ENCODE measurements at places on chromosomes 2 and 18.

DNA sequence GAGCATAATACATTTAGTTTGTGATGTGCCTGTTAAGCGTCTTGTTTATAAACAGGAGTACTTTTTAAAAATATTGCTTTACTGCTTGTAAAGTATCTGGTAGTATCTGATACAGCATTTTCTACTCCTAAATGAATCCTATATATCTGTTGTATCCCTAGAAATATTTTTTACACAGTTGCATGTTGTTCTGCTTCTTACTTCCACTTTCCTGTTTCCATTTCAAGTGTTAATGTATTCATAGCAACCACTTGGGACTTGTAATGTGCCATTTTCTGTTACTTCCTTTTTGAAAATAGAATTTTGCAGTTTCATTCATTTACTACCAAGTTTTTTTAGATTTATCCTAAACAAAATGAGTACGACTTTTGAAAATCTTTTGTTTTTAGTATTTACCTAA lies 24.9 kb downstream of the CCNT2 start:
- no peak for DNase-seq

DNA sequence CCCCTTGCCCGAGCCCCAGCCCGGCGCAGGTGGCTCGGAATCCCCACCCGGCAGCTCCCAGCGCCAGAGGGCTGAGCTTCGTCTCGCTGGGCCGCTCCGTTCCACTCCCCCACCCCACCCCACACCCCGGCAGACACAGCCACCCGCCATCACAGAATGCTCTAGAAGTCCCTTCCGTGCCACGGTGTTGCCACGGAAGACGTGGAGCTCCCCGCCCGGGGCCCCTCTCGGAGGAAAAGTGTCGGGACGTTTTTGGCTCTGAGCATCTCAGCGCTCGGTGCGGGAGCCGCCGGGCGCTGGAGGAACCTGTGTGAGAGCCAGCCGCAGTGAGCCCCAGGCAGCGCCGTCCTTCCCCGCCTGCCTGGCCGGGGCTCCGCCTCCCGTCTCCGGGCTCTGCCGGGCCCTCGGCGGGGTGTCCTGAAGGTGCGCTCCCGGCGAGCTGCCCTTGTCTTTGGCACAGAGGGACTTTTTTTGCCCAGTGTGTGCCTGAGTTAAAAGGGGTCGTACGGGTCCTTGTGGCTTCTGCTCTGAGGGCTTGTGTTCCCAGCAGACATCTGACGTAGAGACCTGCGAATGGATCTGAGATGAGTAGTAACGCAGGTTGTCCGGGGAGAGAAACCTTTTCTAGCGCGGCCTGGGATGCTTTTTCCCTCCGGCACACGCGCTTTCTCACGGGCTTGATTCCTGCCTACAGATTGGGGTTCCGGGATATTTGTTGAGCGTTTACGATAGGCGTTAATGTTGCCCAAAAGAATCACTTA lies 1.8 kb downstream of the ZCCHC2 start:
- no peak for DNase-seq

- DNase-seq = no peak
Observed at GRCh38 chr2:141062443-141062842, 1068.4 kb downstream of the LRP1B start.

DNA sequence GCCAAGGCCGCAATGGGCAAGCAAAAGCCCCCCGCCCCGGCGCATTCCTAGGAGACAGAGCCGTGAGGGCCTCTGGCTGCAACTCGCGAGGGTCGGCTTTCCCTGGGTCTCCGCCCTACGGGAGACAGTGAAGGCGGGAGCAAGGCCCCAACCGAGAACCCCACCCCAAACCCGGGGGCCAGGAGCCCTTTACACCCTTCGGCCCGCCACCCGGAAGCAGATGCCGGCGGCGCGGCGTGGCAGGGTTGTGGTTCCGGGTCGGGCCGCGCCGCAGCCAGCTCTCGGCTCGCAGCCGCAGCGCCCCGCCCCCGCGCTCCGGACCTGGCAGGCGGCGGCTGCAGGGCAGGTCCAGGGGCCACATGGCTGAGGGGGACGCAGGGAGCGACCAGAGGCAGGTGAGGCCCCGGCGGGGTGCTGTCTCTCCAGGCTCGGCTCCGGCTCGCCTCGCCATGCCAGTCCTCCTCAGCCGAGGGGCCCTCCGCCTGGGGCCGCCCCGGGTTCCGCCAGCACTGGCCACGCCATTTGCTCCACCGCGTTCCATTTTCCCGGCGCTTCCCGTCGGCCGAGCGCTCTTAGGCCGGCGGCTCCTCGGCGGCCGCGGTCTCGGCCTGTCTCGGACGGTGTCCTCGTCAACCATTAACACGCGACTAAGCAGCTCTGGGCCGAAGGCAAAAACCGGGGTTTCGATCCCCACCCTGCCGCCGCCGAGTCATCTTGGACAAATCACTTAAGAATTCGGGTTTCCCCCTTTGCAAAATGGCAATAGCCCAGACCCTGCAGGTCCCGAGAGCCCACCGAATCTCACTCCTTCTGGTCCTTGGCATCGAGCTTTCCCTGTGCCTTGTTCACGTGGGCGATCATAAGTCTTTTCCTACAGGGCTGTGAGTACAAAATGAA lies at the start of gene IMPACT:
TSS of gene IMPACT (plus strand) at position 273 of the 897 bp plus-strand sequence. CDS start at position 360, 87 bp downstream.
- DNase-seq = peak; percentile 28

- DNase-seq = no peak
Observed at GRCh38 chr2:184049566-184049965, 548.8 kb upstream of the ZNF804A start.

DNA sequence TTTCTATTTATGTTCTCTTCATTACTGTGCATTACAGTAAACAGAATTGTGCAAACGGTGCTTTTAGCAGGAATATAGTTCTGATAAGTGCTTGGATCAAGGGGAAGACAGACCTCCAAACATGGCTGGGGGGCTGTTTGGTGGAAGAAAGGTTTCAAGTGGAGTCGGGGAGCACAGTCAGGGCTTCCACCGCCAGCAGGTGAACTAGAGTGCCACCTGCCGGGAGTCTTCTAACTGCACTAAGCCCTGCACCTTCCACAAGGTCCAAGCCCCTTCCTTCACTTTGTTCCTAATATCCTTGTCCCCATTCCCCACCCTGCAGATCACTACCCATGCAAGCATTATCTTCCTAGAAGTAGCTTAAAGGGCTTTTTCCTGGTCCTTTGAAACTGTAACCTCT lies 11.1 kb downstream of the ONECUT2 start:
- no peak for DNase-seq

DNA sequence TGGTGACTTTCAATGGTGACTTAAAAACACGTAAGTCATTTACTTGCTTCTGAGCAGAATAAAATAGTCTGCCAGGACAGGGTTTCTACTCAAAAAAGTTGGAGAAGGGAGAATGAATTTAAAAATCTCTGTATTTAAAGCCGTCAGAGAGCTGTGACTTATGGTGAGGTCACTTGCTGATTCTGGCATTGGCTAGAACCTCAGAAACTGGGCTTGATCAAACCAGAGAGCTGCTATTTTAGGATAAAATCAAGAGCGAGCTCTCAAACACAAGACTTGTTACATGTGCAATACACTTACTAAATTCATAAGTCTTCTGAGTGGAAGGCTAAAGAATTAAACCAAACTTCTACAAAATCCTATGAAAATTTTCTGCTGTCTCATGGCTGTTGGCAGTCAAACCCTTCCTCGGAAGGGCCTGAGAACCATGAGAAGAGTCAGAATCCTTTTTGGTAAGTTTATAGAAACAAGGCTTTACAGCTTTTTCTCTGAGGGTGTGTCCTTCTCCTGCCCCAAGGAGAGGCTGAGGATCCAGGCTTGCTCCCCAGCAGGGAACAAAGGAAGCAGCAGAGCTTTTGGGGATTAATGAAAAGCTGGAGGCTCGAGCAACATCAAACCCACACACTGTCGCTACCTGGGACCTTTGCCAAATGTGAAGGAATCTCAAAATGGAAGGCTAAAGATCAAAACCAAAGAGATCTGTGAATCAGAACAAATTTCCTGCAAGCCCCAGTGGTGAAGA lies 816.4 kb downstream of the SOCS6 start:
- DNase-seq = no peak

- DNase-seq = no peak
Observed at GRCh38 chr2:119408221-119408619, 23.4 kb upstream of the TMEM37 start.

DNA sequence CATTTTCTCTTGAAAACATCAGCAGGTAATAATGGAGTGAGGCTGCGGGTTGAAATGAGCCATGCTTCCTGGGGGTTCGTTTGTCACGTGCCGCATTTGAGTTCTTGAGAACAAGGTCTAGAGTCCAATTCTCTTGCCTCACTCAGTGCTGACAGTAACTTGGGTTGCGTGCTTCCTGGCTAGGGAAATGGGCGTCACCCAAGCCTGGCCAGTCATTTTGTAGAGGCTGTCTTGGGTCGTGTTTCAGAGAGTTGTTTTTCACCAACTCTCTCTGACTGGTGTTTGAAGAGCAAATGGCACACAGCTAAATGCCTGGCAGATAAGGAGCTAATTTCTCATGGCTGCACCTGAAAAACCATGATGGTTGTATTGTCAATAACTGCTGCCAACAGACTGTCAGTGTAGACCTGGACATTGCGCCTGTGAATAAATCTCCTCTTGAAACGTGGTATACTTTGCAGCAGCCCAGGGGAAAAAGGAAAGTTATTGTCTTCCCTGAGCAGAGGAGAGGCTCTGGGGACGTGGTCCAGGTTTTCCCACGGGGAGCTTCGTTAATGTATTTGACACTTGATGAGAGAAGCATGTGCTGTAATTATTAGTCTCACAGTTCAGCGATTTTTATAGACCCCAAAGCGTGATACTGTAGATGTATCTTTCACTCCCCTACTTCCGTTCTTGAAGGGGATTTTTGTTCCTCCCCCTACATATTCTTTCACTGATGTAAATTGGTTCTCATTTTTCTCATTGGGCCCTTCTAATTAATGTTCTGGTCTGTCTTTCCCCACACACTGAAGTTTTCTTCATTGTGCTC lies 196.0 kb downstream of the FHOD3 start:
- no peak for DNase-seq

GRCh38 chr2:80529466-80530165 lies 225.1 kb upstream of the LRRTM1 start:
- DNase-seq = no peak

DNA sequence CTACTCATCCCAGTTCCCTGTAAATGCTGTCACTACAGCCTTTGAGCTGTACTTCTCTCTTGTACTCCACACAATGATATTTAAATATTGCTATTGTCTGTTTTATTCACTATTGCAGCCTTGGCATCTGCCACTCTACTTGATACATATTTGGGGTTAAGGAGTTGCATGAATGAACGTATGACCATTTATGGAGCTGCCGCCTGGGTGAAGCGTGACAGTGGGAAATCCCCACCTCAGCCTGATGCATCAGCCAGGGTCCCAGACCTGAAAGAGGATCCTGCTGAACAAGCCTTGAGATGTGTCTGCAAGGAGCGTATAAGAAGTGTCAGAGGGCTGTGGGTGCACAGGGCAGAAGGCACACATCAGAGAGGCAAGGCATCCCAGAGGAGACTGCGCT lies 39.1 kb downstream of the MRPL35 start:
- no peak for DNase-seq

GRCh38 chr2:233489666-233490065 lies 76.9 kb downstream of the USP40 start:
- DNase-seq = no peak

- peak; percentile 96 for DNase-seq
Observed at GRCh38 chr18:59549503-59550173, 147.6 kb downstream of the CCBE1 start.

DNA sequence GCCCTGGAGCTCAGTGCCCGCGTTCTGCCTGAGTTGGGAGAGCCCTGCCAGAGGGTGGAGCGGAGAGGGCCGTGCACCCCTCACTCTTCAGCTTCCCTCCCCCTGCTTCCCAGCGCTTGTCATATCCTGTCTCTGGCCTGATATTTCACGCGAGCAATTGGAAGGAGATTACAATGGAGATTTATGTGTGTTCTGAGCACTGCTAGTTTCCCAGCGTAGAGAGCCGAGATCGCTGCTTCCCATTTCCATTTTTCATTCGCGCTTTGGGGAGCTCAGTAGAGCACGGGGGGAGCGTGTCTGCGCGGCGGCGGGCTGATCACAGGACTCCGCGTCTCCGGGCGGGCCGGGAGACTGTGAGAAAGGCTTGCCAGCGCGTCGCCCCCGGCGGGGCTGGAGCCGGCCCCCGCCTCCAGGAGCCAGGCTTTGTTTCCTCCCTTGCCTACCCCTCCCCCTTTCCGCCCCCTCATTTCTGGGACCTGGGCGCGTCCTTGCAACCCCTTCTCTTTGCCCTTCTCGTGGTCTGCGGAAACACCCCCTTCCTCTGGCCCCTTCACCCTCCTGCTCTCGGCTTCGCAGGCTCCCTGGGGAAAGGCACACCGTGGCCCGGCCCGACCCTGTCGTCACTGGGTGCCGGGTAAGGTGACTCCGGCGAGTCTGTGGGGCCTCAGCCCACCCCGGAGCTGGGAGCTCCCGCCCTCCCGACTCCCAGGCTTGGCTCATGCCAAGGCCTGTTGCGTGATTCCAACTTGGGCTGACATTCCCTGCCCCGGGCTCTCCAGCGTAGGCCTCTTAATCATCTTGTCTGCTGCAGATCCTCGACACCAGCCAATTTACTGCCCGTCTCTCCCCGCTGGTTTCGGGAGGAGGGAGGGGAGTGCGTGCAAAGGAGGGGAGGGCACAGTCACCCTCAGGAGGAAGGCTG lies 5.8 kb downstream of the DLX2 start:
- DNase-seq = no peak

DNA sequence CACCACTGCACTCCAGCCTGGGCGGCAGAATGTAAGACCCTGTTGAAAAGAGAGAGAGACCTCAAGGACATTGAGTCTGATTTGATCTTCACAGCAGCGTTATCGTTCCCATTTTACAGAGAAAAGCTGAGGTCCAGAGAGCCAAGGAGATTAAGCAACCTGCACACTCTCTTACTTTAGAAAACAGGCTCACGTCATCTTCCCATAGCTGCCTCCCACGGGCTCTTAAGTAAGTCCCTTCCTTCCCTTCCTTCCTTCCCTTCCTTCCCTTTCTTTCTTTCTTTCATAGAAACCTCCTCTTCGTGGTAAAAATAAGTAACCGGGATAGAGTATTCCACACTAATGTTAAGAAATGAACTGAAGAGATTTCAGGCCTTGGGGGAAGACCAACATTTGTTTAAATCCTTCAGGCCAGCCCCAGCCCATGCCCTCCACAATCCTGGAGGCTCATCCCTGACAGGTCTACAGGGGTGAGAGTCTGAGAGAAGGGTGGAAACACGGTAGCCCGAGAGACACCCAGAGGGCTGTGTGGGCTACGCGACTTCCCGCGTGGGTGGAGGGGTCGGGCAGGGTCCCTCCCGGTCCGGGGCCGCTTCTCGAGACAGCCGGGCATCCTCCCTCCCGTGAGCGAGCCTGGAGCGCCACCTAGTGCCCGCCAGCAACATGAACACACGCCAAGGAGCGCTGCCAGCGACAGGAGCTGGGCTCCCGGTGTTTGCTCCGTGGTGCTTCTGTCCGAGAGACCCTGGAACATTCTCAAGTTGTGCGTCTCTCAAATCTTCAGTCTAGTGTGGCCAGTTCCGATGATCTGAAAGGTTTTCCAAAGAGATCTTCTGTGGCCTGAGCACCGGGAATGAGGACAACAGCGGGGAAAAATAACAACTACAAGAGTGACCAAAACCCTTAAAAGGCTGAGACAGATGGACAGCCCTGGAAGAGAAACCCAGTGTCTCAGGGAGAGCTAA lies 160.3 kb downstream of the INO80D start:
- DNase-seq = no peak

DNA sequence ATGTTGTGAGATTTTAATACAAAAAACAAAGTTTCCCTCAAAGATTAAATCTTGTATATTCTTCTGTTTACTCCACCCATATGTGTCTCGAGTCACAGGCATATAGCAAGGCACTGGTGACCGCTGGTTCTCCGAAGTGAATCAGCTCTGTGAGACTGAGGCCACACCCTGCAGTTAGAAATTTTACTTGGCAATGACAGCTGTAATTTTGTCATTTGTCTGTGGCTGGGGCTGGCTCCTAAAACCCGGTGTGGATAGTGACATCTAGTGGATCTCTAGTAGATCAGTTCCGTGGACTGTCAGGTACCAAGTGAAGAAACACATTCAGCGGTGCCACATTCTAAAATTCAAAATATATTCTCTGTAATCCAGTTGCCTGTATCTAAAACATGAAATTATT lies 278.0 kb downstream of the NEDD4L start:
- DNase-seq = peak; percentile 85
